ENCODE measurements at places on chromosomes 6 and 20.

GRCh38 chr6:138685257-138685656, 88.3 kb upstream of the CCDC28A start:
- no peak for DNase-seq

DNA sequence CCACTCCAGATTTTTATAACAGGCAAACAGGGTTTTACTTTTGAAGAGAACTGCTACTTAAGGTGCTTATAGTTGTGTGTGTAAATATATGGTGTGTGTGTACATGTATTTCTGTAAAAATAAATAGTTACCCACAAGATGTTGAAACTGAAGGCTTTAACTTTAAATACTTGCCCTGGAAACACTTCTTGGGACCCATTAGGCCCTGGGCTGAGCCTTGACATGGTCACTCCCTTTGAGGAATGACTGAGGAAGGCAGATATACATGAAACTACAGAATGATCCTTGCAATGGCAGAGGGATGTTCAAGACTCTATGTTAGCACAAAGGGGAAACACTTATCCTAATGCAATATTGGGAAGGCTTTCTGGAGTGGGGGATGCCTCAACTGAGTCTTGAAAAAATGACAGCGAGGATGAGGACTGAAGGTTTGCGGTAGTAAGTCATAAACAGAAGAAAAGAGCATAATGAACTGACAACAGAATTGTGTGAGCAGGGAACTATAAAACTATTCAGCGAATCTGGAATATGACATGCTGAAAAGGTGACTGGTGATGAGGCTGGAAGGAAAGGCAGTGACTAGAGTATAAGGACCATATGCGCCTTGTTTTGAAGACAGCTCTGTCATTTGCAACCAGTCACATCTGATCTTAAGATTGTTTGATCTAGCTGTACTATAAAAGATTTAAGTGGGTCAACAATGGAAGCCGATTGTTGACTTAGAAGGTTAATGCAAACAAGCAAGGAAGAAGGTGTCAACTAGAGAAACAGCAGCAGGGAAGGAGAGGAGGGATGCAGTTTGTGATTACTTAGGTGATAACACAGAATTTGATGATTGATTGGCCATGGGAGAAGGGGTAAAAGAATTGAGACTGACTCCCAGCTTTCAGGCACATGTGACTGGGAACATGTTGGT, 64.4 kb upstream of the COL21A1 start:
- no peak for DNase-seq

- DNase-seq: peak; percentile 18
These were observed 14.9 kb upstream of the TTPAL start for GRCh38 chr20:44460795-44461141.

DNA sequence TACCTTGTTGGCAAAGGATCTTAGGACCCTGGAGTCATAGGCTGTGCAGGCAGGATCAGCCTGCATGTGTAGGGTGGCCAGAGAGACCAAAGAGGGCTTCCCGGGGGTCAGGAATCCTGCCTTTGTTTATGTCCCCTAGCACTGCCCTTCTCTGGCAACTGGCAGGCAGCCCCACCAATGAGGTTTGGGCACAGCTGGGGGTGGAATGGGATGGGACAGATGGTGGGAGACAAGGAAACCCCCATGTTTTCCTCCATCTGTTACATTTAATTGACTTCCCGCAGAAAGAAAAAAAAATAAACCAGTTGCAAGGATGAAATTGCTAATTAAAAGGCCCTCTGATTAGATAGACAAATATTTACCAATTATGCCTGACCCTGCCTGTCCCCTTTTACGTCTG, 27.6 kb downstream of the CD40 start:
- DNase-seq: no peak

DNA sequence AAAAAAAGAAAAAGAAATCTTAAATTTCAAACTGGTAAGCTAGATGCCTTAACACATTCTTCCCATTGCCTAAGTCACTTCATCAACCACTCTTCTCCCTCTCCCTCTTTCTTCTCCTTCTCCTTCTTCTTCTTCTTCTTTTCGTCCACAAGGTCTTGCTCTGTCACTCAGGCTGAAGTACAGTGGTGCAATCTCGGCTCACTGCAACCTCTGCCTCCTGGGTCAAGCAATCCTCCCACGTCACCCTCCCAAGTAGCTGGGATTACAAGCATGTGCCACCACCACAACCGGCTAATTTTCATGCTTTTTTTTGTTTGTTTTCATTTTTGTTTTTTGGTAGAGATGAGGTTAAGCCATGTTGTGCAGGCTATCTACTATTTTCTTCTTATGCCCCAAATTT, 60.2 kb downstream of the GPR63 start:
- DNase-seq: no peak

DNA sequence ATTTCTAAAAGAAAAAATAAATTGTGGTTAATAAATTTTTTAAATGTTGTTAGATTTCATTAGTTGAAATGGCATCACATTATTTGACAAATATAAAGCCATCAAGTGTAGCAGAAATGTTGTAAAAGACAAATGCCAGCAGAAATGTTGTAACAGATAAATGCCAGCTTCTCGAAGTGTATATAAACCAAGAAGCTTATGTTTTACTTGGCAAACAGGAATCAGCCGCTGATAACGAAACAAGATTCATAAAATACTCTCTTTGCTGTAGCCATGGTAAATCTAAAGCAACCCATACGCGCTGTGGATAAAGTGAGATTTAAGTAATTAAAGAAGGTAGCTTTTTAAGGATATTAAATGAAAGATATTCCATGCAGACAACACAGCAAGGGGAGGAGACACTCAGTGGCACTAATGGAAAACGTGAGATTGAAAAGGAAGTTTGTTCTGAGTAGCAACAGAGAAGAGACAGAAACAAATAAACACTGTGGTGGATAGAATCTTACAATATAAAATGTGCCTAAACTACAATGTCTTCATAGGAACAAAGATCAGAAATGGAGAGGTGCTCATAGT, 29.6 kb downstream of the BTBD9 start:
- DNase-seq: no peak

GRCh38 chr6:144264270-144265060, 20.7 kb upstream of the UTRN start:
- DNase-seq: peak; percentile 89

DNA sequence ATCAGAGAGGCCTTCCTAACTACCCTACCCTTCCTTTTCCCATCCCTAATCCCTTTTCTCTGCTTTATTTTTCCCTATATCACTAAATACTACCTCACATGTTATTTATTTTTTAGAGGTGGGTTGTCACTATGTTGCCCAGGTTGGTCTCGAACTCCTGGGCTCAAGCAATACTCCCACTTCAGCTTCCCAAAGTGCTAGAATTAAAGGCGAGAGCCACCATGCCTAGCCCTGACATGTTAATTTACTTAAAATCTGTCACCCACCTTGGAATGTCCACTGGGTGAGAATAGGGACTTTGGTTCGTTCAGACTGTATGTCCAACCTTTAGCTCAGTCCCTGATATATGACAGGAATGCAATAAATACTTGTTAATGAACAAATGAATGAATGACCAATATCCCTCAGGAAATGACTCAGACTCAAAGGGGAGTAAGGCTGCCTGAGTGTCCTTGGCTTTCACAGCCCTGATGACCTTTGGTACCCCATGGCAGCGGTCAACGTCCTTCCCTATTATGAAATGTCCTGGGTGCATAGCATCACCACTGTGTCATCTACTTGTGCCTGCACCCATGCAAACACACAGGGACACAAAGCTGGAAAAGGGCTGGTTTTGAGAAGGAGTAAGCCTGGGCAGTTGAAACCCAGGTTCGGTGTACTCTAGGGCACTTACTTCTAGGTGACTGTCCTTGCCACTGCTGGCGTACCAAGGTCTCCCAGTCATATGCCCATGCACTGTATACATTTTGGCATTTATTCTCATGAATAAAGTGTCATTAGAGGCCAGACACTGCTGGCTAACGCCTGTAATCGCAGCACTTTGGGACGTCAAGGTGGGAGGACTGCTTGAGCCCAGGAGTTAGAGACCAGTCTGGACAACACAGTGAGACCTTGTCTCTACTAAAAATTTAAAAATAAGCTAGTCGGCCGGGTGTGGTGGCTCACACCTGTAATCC, 26.5 kb downstream of the BCL2L1 start:
- DNase-seq: no peak

- no peak for DNase-seq
These were observed 131.6 kb upstream of the OLIG3 start for GRCh38 chr6:137625808-137626207.

GRCh38 chr20:58498470-58499068, 16.6 kb downstream of the APCDD1L start:
- no peak for DNase-seq

GRCh38 chr6:77839292-77839691, 186.5 kb downstream of the MEI4 start:
- DNase-seq: no peak

DNA sequence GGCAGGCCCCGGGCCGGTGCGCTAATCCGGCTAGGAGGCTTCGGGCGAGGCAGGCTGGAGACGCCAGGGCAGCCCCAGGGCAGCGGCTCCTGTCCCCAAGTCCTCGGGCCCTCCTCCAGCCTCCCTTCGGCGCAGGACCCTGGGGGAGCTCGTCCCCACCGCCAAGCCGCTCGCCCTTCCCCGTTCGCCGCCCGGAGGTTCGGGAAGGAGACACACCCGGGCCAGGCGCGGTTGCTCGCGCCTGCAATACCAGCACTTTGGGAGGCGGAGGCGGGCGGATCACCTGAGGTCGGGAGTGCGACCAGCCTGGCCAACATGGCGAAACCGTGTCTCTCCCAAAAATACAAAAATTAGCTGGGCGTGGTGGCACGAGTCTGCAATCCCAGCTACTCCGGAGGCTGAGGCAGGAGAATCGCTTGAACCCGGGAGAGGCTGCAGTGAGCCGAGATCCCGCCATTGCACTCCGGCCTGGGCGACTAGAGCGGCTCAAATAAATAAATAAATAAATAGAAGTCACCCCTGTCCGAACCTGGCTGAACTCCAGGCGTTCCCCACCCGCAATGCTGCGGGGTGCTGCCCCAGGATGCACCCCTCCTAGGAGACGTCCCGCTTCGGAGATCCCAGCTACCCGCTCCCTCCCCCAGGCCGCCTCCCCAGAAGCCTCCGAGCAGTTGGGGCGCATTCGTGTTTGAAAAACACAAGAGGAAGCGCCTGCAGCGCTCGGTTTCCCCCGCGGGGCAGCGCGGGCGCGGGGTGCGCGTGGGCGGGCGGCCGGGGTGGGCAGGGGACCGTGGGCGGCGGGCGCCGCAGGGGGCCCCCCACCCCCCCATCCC, 27.5 kb downstream of the SERPINB9 start:
- no peak for DNase-seq

DNA sequence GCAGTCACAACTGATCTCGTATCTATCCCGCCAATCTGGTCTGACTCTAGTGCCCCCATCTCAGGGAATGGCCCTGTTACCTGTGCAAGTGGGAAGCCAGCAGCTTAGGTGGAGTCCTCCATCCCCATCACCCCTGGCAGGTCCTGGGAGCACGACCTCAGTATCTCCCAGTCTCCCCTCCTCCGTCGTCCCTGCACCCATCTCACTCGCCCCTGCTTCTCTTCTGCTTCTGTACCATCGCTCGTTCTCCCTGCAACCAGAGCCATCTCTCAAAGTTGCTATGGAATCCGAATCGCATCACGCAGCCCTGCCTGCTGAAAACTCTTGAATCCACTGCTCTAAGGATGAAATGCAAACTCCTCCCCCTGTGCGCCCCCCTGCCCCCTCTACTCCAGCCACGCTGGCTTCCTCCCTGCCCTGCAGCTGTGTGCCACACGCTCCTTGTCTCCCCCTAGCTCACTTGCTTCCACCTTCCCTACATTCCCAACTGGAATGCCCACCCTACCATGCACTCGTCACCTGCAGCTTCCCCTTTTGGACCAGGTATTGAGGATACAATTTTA, 64.0 kb upstream of the PTGIS start:
- no peak for DNase-seq

- no peak for DNase-seq
These were observed 46.1 kb downstream of the SLC35B3 start for GRCh38 chr6:8389036-8389818.

GRCh38 chr6:27834879-27835549, 77.2 kb downstream of the OR2B2 start:
- no peak for DNase-seq

- no peak for DNase-seq
These were observed 89.0 kb upstream of the AKIRIN2 start for GRCh38 chr6:87791029-87791428.

DNA sequence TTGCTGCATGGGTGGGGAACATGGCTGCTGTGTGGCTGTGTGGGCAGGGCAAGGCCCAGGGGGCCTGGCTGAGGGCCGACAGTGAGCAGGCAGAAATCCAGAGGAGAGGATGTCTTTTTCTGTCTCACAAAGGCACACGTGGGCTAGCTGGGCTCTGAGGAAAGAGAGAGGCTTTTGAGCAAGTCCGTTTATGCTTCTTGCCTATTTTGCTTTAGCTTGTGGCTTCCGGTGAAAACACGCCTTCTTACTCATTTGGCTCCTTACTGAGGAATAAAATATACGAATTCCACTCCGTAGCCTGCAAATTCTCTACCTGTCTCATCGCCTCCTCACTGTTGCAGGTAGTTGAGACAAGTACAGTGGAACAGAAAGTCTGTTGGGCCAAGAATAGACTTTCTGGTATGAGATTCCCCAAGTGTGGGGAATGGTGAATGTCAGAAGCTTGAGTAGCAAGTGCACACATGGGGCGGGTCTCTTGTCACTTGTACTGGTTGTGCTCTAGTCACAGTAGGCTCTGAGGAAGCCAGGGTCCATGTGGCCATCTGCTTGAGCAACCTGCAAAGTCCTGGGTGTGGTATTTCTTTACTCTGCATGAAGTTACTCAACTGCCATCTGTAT, 28.4 kb downstream of the WRNIP1 start:
- DNase-seq: no peak

GRCh38 chr6:4041480-4041879, 37.5 kb downstream of the FAM217A start:
- no peak for DNase-seq

GRCh38 chr6:167475947-167476346, 151.1 kb downstream of the TTLL2 start:
- no peak for DNase-seq

GRCh38 chr20:59138114-59138748, 25.4 kb upstream of the ZNF831 start:
- DNase-seq: no peak

Data from amniotic stem cell (primary cell).